ENCODE measurements at places on chromosomes 12 and 14.

DNA sequence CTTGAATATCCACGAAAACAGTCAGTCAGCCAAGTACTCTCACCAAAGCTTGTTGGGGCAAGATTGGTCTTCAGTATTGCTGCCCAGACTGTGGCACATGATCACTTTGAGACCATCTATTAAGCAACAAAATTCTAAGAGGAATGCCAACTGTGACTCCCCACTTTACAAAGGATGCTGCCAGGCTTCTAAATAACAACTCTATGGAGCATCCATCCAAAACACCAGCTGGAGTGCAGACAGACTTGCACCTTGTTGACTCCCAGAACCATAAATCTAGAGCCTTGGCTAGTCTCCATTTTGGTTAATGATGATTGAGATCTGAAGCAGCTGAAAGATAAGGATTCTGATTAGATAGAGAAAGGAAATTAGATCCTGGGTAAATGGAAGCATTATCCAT is 132.8 kb downstream of the DIO2 start:
- DNase-seq, result no peak

- no peak for DNase-seq
Measured at GRCh38 chr12:118330421-118331018, 42.2 kb downstream of the TAOK3 start.

DNA sequence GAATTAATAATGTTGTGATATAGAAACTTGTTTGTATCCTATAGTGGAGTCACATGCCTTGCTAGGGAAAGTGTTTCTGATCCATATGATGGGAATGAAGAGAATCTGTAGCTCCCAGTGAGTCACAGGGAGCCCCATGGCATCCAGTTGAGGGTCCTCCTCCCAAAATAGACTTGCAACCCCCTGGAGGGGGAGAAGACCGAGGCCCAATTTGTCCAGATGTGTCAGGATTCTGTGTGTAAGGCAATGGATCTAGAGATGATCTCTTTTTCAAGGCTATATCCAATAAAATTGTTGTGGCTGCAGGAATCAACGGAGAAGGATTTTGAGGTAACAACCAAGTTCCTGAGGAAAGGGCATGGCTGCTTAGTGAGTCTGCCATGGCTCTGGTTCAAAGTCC is 121.8 kb downstream of the BCL11B start:
- DNase-seq, result no peak

GRCh38 chr14:65038966-65039365 is 52.3 kb downstream of the FNTB start:
- no peak for DNase-seq

GRCh38 chr12:92951006-92951405 is 21.9 kb upstream of the EEA1 start:
- DNase-seq, result no peak
